ENCODE measurements at places on chromosomes 12 and 14. TPM values are rescaled to one million over a fixed set of nuclear protein-coding genes. Genes with fewer than 3 reads are reported as not detected.
A peak's percentile ranks its signal among the peaks of the same experiment; 100 is the strongest.

GRCh38 chr12:113322343-113322742, 12.6 kb downstream of the SLC8B1 start:
- no peak for DNase-seq

- DNase-seq, result no peak
Observed at GRCh38 chr12:6463858-6464257, 6.6 kb downstream of the VAMP1 start.

- no peak for DNase-seq
Observed at GRCh38 chr14:56321861-56322260, 203.7 kb downstream of the PELI2 start.

GRCh38 chr14:80627745-80628144, 313.8 kb downstream of the CEP128 start:
- no peak for DNase-seq

DNA sequence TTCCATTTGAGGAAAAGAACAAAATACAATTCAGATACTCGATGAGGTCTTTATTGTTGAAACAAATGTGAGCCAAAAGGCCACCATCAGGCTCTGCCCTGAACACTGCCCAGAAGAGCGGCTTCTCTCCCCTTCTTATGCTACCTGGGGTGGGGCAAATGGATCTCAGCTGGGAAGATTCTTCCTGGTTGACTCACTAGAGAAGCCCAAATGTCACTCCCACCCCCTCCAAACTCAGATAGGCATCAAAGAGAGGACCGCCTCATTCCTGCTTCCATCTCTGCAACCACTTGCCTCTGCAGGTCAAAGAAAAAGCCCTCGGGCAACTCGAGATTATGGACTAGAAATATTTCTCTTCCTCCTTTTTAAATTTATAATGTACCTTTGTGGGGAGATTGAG, 55.8 kb downstream of the TBX3 start:
- no peak for DNase-seq

DNA sequence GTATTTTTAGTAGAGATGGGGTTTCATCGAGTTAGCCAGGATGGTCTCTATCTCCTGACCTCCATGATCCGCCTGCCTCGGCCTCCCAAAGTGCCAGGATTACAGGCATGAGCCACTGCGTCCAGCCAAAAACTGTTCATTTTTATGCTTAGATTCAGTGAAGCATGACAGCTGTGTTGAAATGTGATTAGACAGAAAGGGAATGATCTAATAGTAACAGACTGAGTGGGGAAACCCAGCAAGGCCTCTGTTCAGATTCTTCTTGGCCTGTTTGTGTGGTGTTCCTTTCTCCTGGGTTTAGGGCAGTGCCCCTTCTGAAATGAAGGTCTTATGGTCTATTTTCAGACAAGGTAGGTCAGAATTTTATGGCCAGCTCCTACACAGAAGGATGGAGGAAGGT, 11.8 kb upstream of the ABCD4 start:
- no peak for DNase-seq

DNA sequence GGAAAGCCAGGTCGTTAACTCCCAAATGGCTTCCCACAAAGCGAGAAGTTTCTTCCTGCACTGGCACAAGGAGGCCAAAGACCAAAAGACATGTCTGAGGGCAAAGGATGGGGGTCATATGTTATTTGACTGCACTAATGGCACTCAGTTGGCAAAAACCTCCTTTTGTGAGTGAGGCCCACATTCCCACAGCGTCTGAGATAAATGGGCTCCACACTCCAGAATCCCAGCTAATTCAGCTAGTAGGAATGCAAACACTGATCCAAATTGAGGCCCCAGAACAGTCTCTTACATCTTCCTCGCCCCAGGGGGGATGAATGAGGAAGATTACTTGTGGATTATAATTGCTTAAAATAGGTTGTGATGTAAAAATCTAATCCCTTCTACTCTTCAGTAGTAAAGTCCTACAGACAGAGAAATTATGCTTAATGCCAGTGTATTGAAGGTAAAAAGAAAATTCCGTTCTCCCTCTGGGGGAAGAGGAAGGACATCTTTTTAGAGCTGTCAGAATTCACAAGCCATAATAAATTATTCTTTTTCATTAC, 86.4 kb upstream of the PIWIL1 start:
- DNase-seq, result no peak

DNA sequence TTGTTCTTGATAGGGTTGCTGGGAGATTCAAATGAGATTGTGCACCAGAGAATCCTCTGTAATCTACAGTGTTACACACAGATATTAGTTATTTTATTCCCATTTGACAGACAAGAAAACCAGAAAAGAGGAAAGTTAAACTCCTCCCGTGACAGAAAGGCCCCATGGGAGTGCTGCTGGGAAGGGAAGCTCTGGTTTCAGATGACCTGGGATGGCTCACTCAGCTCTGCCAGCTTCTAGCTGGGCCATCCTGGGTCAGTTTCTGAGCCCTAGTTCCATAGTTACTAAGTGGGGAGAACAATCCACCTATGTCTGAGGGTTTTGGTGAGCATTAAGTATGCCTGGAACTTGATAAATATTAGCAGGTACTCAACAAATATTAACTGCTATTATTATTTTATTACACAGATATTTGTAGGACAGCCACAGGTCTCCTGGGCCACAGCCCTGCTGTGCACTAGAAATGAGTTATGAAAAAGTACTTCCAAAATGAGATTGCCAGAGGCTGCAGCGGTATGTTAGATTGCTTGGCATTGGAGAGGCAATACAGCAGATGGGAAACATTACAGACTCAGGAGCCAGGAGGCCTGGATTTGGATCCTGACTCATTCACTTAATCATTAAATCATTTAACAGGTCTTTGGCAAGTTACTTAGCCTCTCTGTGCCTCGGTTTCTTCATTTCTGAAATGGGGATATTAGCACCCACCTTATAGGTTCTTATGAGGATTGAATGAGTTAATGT, 47.1 kb upstream of the STON2 start:
- DNase-seq, result no peak

DNA sequence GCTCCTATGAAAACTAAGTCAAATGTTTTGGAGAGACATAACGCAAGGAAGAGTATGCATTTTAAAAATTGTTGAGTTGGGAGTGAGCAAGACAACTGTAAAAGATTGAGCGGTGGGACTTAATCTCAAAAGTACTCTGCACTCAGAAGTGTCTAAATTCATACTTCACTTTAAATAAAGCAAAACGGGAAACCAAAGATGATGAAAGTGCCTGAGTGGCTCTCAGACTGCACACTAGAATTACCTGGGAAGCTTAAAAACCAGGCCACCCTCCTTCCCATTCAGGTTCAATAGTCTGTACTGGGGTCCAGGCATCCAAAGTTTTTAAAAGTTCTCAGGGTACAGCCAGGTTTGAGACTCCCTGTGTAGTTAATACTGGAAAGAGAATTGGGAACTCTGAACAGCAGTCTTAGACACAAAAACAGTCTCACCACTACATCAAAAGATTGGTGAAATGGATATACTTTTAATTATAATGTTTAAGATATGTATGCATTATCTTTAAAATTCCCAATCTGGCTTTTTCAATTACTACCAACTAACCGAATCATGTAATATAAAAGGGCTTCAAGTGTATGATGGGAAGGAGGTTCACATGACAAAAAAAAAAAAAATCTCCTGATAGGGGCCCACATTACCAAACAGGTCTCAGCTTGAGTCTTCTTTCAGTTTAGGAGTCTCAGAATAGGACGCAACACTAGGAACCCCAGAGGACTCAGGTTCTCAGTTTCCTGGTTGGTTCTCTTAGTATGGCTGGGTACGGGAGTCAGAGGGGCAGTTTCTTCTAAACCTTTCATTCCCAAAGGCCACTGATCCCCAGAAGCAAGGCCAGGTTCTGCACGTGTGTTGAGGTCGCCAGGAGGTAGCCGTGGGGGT, 1.0 kb downstream of the HOMEZ start:
- no peak for DNase-seq

DNA sequence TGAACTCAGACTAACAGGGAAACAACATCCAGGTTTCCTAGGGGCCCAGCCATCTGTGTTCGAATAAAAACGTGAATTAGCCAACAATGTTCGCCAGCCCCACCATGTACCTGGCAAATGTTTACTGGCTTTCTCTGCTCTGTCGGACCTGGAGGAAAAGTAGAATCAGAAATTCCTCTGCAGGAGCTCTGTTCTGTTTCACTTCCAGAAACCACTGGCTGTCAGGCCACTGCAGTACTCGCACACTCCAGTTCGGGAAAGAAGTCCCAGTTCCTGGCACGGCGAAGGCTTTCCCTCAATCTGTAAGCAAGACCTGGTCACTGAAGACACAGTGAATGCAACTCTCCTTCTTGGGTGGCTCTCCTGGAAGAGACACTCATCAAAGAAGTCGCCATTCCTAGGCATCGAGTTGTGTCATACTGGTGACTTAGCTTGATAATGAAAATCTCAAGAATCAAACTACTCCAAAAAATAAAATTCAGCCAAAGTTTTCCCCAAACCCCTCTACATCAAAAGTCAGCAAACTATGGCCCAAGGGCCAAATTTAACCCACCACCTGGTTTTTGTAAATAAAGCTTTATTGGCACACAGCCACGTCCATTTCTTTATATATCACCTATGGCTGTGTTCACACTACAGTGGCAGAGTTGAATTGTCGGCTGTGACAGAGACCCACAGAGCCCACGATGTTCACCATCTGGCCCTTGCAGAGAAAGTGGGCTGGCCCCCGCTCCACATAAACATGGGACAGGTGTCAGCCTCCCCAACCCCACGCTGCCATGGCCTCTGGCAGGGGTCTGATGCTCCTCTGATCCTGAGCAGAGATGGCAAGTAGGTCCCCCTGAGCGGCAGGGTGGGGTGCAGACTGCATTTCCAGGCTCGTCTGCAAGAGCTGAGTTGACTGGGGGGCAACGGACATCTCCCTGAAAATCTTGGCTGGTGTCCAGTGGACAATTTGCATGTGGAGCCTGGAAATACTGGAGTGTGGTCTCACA, 189.2 kb upstream of the DIO3 start:
- no peak for DNase-seq

- DNase-seq, result peak; percentile 19
Observed at GRCh38 chr14:60965402-60965801, 15.5 kb downstream of the TRMT5 start.

DNA sequence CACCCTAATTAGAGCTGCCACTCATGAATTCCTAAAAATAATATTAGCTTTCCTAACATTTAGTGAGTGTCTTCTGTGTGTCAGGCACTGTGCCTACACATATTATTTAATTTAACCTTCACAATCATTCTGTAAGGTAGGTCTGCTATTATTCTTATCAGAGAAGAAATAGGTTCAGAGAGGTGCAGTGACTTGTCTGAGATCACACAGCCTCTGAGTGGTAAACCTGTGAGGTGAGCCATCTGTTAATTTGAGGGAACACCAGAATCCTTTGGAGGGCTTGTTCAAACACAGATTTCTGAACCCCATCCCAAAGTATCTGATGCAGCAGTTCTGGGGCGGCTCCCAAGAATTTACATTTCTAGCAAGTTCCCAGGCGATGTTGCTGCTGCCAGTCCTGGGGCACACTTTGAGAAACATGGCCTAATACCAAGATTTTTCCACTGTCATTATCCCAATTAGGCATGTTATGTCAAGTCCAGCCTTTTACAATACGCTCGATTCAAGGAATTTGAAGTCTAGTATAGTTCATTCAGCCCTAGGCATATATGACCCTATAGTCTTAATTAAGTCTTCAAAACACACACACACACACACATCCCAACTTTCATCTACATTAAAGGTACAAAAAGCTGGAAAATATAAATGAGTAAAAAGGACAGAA, 19.9 kb upstream of the COX6A1 start:
- DNase-seq, result no peak

DNA sequence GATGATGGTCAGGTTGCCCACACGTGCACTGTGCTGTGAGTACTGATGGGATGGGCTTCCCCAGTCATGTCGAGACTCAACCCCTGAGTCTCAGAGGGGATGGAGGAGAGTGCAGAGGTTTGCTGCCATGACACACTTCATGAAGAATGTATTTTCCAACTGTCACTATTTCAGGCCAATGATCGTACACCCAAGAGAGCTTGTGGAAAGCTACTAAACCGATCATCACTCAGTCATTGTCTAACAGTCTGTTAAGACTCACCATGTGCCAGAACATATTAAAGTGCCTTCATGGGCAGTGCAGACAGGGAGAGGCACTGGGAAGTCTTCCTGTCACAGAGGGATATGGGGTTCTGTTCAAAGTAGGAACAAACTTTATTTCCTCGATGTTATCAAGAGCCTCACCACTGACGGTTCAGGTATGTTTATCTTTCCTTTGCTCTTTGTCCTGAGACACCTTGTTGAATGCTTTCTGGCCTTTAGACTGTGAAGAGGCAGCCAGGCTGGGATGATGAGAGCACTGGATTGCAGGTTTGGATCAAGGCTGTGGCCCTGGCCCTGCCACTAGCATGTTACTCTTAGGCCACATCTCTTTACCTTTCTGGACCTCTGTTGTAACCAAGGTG, 41.6 kb upstream of the NTF3 start:
- no peak for DNase-seq

DNA sequence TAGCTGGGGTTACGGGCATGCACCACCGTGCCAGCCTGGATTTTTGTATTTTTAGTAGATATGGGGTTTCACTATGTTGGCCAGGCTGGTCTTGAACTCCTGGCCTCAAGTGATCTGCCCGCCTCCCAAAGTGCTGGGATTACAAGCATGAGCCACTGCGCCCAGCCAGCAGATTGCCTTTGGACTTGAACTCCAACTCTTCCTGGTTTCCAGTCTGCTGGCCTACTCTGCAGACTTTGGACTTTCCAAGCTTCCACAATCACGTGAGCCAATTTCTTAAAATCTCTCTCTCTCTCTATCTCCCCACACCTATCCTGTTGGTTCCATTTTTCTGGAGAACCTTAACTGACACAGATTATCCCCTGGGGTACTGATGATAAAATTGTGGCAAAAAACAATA, 55.0 kb downstream of the EMP1 start:
- DNase-seq, result no peak

DNA sequence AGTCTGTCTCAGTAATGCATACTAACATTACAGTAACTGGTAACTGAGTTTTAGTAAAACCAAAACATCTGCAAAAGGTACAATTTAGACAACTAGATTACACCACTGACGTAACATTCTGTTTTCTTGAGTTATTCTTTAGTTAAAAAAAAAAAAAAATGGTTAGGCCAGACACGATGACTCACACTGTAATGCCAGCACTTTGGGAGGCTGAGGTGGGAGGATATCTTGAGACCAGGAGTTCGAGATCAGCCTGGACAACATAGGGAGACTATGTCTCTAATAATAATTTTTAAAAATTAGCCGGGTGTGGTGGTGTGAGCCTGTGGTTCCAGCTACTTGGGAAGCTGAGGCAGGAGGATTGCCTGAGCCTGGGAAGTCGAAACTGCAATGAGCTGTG, 34.1 kb downstream of the AP5M1 start:
- DNase-seq, result peak; percentile 28

GRCh38 chr12:110312581-110313360, 31.7 kb downstream of the ATP2A2 start:
- DNase-seq, result peak; percentile 26

GRCh38 chr14:32201816-32202490, at the start of gene RNU6-7:
RNU6-7 (plus strand) TSS chr14:32202045.
- peak; percentile 33 for DNase-seq

Gene ADAM20
- total RNA-seq, result not detected

Gene KRT77
- not detected for total RNA-seq

Gene GPR84
- total RNA-seq, result not detected

Gene EXOC3L4
- total RNA-seq, result not detected

Gene RNF212B
- total RNA-seq, result not detected

Data from H4 (cell line).